Endothelial cell of umbilical vein (primary cell): ENCODE measurements at places on chromosomes 1 and 21. TPM values are rescaled to one million over a fixed set of nuclear protein-coding genes. Genes with fewer than 3 reads are reported as not detected.

- DNase-seq, result no peak
Observed at GRCh38 chr1:61152469-61153105, 70.2 kb downstream of the NFIA start.

GRCh38 chr1:181335631-181336030, 147.7 kb upstream of the CACNA1E start:
- no peak for DNase-seq

GRCh38 chr21:14589855-14590563, 43.9 kb upstream of the SAMSN1 start:
- no peak for DNase-seq

DNA sequence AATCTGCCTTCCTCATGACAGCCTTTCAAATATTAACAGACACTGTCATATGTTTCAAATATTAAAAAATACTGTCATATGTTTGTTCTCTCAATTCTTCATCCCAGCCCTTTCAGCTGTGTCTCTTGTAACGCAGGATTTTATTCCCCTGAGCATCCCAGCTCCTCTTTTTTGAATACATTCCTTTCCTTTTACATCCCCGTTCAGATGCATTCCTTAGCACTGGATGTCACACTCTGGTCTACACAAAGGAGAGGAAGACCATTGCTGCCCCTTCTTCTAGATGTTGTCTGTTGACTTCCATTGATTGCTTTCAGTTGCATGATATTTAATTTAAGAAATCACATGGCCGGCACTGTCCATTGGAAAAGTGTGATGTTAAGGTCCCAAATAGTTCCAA, 117.4 kb upstream of the PAXBP1 start:
- no peak for DNase-seq

- DNase-seq, result no peak
Observed at GRCh38 chr1:8002921-8003320, 23.2 kb downstream of the ERRFI1 start.

DNA sequence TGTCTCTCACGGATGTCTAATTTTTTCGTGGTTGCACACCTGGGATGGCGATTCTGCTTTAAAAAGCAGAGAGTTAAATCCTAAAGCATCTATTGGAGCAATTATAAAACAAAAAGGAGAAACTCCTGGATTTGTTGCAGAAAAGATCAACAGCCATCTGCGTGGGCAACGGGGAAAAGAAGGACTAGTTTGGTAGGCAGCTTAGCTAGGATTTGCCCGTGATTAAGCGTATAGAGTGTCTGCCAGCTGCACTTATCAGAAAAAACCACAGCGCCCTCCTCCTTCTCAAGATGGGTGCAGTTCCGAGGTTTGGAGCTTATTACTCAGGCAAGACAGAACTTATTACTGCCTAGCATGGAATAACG, 526 bp upstream of the SLC25A24 start:
- DNase-seq, result peak; percentile 66

DNA sequence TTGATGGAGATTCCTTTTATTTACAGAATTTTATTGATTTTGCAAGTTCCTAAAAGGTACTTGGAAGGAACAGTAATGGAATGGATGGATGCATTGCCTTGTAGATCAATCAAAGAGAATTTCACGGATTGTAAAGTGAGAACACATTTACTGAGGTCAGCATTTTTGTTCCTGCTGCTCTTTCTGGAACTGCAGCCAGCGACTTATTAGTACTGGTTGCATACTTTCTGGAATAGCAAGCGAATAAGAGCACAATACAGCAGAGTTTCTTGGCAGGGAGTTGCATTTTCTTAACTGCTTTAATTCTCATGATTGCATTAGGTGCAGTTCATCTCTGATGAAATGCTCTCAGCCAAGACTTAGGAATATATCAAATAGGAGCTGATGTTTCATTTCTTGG, 106.1 kb upstream of the CHODL start:
- DNase-seq, result no peak

DNA sequence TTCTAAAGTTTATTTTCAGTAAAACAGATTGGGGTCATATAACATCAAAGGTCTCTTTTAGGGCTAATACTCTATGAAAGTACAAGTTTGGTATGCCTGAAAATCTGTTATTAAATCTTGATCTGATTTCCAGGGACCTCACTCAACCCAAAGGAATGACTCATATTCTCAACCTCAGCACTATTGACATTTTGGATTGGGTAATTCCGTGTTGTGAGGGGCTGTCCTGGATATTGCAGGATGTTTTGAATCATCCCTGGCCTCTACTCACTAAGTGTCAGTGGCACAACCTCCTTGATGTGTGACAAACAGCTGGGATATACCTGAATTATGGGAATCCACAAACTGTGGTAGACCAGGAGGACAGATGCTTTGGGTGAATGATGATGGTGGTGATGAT, 51.5 kb upstream of the CYP2J2 start:
- no peak for DNase-seq

DNA sequence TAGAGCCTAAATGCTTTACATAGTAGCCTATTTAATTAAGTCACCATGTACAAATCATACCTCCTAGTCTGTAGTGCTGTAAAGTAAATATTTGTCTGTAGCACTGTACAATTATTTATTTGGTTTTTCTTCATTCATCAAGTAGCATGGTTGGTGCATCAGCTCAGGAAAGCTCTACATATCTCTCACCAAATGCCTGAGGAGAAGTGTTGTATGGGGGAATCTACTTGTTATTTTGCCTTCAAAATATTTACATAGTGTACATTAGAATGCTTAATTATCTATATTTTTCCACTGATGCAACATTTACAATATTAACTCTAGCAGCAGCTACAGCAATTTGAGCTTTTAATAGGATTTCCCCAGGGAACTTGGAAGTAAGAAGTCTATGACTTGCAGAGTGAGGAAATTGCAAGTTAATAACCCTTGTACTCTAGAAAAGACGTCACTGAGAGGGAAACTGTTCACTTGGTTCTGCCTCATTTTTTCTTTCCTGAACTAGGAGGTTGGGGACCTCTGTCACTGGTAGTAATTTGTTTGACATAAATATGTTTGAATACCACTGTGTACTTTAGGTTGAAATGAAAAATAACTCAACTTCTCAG, 207.4 kb downstream of the PDE4B start:
- DNase-seq, result no peak

- no peak for DNase-seq
Observed at GRCh38 chr21:45699251-45699942, 55.9 kb downstream of the PCBP3 start.

DNA sequence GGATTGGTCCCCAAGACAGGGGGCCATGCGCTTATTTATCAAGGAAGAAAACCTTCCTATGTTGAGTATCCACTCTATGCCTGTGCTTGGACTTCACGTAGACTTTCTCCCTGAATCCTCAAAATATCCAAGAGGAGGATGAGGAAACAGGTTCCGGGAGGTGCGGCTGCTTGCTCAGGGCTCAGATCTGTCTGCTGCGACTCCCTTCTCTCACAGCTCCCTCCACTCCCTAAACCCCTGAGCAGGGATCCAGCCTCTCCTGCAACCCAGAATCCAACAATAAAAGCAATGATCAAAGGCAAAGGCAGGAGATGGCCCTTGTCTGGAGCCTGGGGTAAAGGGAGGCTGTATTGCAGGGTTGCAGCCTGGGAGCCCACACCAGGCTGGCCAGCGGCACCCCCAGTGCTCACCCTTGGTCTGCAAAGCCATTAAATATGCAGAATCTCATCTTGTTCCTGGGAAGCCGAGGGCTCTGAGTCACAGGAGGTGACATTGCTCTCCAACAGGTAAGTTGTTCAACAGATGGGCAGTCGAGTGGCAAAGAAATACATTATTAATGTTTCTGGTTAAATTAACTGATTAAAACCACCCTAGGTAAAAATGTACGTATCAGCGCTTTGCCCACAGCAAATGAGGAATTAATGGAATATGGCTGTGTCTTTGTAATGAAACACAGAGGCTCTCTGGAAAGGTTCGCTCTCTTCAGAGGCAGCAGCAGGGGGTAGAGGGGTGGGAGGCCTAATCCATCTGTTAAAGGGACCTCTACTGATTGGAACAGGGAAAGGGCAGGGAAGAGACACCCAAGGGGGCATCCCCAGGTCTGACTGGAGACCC, 111.5 kb downstream of the GRIK3 start:
- no peak for DNase-seq

DNA sequence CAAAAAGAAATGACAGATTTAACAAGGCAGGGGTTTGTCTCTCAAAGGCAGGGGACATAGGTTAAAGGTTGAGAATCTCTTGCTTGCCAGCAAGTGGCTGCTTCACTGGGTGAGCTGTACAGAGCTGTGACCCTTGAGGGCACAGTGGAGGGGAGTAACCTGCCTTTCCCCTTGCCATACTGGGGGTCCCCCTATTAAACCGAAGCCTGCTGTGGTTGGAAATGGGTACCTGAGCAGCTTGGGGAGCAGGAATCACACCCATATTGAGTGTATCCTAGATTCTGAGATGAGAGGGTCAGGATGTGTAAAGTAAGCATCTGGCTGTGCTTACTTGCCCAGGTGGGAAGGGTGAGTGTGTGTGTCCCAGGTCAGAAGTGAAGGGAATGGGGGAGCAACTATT, 31.8 kb downstream of the WNT4 start:
- DNase-seq, result no peak

DNA sequence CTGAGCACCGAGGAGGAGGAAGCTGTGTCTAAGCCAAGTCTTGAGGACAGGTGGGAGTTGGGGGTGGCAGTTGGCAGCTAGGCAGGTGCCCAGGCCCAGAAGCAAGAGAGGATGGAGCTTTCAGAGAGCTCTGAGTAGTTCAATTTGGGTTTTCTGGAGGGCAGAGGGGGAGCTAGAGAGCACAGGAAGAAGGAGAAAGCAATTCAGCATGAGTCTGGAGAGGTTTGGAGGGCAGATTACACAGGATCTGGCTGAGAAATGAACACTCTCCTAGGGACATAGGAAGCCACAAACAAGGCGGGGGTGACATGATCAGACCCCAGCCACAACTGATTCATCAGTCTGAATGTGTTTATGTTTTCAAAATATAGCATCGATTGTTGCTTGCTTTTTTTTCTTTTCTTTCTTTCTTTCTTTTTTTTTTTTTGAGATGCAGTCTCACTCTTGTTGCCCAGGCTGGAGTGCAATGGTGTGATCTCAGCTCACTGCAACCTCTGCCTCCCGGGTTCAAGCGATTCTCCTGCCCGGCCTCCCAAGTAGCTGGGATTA, 23.8 kb downstream of the PTPRF start:
- no peak for DNase-seq

DNA sequence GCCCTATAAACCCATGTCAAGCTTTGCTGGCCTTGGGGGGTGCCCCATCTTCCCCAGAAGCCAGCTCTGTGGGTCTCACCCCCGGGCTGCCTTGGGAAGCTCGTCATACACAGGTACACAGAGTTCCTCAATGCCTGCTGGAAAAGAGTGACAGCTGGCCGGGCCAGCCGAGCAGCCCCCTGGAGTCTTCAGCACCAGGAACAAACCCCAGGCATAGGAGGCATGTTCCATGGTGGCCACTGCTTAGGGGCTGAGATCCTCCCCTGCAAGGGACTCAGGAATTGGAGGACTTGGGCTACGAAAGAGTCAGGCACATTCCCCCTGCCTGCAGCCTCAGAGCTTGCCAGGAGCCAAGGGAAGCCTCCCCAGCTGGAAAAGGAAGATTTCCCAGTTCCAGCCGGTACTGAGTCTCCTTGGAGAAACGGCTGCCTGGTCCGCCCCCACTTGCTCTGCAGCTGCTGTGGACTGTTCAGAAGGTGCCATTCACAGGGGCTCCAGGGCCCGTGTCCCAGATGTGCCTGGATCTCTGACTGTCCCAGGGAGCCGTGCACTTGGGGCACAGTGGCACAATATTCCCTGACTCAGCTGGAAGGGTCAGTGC, 89.5 kb downstream of the STUM start:
- DNase-seq, result no peak

DNA sequence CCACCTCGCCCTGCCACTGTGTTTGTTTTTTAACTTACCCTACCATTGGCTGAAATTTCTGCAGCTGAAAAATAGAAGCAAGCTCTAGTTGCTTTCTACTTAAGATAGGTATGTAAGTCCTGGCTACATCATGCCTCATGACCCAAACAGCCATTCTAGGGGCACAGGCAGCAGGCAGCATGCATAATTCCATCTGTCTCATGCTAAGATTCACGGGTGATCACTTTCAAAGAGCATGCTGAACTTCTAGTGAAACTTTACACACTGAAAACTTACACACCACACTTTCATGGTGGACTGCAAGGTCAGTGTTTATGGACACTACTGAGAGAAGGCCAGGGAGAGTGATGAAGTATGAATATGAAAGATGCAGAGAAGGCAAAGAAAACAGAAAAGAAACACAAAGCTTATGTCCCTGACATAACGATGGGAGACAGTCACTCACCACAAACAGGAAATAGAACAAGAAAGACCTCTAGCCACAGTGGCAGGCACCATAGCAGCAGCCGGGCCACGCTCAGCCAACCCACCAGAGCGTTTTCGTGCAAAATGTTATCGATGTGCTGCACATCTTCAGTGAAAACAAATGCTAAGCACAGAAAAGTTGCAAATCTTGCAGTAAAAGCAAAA, 102.3 kb upstream of the TIAM1 start:
- DNase-seq, result no peak

DNA sequence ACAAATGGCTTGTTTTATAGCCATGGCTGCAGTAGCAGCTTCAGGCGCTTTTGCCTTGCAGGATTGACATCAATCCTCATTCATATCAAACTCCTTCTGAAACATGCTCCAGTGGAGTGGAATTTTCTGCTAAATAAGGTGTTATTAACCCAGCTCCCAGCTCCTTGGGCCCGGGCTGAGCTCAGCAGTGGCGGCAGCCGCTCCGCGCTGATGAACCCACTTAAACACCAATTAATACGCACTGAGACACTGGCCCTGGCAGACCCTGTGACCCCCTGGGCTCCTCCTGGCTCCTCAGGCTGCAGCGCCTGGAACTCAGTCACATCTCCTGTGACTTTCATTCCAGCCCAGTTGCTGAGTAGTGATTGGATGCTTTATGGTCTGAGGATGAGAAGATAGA, 137.4 kb upstream of the GRIK3 start:
- DNase-seq, result no peak

GRCh38 chr1:212753749-212754148, 37.8 kb downstream of the NSL1 start:
- no peak for DNase-seq

DNA sequence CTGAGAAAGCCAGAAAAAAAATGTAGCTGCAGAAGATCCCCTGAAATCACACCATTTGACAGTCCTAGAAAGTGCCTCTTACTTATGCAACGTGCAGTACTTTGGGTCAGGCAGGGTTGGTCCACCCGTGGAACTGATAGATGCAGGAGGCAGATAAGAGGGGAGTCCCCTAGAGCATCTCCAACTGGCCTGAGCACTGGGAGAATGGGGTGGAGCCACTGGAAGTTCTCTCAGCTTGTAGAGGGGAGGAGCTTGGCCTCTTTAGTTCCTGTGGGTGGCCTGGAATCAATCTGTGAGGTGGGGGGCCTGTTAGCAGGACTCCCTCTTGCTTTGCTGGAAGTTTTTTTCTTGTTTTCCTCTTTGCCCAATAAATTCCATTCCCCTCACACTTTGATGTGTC, 335.7 kb upstream of the NCAM2 start:
- no peak for DNase-seq

- DNase-seq, result no peak
Observed at GRCh38 chr1:245748240-245748639, 593.5 kb downstream of the KIF26B start.

GRCh38 chr1:218068241-218068640, 216.9 kb upstream of the RRP15 start:
- DNase-seq, result no peak

The ACTN2 gene
- 0.22 and 0.33 TPM in 2 replicates for polyA plus RNA-seq

The SPRR2E gene
- not detected in 2 replicates for polyA plus RNA-seq

The SCCPDH gene
- polyA plus RNA-seq, result 19.3 and 24.4 TPM in 2 replicates

The FCGR1A gene
- not detected in 2 replicates for polyA plus RNA-seq

The MRAP gene
- polyA plus RNA-seq, result not detected in 2 replicates

The LIN28A gene
- polyA plus RNA-seq, result 0.10 and 0.11 TPM in 2 replicates

The GBP1 gene
- polyA plus RNA-seq, result 9.8 and 11.6 TPM in 2 replicates
